HT-29 (cell line): ENCODE measurements at places on chromosomes 6 and 20.
A peak's percentile ranks its signal among the peaks of the same experiment; 100 is the strongest.

GRCh38 chr6:155333414-155333813, 19.1 kb upstream of the TFB1M start:
- DNase-seq = no peak

DNA sequence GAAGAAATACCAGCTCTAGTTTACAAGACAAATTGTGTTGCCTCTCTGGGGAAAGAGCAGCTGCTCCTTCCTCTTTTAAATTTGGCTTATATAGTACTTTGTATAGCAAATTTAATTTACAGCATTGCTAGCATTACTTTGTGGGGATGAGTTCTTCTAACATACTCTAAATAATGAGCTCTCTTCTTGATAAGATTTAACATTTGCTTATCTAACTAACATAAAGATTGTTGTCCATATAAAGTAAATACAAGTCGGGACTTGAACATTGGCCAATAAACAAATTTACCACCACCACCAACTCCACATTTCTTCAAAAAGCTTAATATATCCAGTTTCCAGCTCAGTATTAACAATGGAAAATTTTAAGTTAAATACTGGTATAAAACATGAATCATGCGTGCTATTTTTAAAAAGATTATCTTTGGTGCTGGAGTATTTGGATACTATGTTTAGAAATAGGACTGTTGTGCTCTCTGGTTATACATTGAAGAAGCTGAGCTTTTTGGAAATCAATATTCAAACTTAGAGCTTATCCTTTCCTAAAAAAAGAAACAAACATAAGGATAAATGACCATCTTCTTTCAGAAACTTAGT, 1146.9 kb upstream of the GJE1 start:
- no peak for DNase-seq

DNA sequence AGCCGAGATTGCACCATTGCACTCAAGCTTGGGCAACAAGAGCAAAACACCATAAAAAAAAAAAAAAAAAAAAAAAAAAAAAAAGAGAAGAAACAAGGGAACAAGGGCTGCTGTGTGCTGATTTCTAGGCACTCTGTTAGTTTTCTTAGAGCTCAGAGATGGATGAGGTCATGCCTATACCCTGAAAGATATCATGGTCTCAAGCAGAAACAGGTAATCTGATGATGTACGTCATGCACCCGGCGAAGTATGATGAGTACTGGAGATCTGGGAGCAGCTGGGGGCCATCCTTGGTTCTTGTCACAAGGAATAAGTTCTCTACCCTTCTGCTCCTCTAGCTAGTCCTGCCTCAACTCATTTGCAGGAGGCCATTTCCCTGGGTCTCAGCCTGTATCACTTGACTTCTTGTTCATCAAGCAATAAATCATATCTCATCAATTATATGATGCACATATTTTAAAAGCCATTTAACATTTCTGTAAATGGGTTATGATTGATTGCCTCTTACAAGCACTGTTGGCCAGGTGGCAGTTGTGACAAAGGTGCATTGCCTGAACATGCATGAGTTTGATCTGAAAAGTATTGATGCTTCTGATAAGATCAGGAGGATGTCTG, 517.2 kb downstream of the DHX35 start:
- DNase-seq = no peak

DNA sequence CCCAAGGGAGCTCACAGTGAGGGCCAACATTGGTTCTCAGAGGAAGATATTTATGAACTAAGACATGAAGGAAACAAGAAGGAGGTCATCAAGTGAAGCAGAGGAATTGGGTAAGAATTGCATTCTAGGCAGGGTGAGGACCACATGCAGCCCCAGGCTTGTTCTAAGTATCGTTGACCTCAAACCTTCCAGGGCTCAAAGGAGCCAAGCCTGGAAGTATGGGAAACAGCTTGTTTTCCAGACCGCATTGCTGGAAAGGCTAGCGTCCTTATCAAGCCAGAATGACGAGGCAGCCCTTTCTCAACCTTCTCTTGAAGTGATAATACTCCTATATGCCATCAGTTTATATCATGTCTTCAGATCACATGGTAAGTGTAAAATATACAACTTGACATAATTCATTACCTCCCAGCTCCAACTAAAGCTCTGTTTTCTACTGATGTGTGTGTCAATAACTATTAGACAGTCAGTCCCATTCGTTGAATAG, 79.6 kb downstream of the PHACTR2 start:
- no peak for DNase-seq

GRCh38 chr6:137705160-137706082, 161.6 kb upstream of the TNFAIP3 start:
- DNase-seq = peak; percentile 62

DNA sequence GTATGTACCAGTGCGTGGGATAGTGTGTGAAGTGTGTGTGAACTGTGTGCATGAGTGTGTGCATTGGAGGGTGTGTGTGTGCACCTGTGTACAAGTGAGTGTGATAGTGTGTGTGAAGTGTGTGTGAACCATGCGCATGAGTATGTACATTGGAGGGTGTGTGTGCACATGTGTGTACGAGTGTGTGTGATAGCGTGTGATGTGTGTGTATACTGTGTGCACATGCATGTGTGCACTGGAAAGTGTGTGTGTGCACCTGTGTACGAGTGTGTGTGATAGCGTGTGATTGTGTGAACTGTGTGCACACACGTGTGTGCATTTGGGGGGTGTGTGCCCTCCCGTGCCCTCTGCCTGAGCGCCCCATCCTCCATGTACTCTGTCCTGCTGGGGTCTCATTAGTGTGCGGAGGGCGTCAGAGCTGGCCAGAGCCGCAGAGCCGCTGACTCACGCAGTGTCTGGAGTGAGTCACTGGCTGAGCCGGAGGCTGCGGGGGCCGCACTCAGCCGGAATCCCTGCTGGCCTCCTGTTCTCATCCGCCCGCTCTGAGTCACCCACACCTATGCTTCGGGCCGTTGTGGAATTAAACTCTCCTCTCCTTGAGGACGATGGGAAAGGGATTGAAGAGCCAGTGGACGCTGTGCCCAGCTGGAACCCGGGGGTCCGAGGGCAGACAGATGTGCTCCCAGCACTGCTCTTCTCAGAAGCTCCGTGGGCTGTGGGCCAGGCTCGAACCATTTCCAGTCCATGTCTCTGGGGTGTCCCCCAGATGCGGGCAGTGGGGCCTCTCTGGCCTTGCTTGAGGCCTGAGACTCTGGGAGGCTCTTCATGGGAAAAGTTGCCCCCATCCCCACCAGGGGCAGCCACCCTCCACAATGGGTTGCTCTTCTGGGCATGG, 27.3 kb upstream of the STX16 start:
- DNase-seq = peak; percentile 74

GRCh38 chr20:50654904-50655303, 36.4 kb downstream of the RIPOR3 start:
- no peak for DNase-seq

DNA sequence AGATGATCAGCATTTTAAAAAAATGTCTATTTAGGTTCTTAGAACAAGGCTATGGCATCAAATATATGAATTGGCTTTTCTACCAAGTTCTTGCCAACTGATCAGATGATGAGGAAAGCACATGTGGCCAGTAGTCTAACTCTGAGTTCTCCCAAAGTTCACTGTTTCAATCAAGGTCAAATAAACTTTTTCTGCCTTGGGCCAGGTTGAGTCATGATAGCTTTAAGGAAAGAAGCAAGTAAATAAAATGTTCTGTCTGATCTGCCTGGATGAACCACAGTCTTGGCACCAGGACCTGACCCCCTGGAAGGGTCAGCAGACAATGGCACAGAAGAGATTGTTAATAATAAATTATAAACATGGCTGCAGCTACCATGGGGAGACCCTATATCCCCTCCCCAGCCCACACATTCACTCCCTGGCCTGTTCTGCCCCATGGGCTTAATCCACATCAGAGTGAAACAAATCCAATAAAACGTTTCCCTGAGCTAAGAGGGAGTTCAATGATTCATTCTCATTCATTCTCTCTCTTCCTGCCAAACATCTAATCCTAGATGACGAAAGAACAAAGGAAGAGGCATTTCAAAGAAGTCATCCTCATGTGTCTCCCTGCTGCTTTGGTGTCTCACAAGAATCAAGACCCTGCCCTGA, 661.6 kb downstream of the DHX35 start:
- DNase-seq = no peak
